ENCODE measurements at places on chromosomes 12 and 14.

DNA sequence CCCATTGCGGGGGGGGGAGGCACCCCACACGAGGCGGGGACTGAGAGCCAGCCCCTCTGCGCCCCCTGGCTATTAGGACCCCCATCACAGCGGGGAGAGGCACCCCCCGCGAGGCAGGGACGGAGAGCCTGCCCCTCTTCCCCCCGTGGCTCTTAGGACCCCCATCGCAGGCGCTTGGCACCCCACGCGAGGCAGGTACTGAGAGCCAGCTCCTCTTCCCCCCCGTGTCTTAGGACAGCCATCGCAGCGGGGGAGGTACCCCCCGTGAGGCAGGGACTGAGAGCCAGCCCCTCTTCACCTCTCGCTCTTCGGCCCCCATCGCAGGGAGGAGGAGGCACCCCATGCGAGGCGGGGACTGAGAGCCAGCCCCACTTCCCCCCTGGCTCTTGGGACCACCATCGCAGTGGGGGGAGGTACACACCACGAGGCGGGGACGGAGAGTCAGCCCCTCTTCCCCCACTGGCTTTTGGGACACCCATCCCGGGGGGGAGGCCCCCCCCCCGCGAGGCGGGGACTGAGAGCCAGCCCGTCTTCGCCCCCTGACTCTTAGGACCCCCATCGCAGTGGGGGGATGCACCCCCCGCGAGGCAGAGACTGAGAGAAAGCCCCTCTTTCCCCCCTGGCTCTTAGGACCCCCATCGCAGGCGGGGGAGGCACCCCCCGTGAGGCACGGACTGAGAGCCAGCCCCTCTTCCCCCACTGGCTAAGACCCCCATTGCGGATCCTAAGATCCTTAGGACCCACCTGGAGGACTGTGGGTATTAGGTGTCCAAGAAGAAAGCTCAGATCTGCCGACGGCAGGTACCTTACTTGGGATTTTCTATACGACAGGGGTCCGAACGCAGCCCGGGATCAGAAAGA, 198.6 kb upstream of the PZP start:
- DNase-seq: no peak

DNA sequence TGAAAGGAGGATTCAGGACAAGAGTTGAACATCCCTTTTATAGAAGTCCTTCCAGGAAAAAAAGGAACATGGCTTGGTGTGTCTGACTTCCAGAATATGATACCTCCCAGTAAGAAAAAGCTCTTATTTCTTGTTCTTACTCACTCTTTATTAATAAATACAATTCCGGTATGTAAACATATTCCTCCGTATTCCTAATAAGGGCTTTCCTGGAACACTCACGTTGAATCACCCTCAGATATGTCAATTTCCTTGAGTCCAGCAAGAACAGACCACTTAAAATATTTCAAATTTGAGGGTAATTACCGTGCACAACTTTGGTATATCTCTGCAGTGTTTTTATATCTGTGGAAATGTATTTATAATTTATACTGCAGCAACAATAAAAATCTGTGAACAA, 385.6 kb downstream of the SYT1 start:
- no peak for DNase-seq

DNA sequence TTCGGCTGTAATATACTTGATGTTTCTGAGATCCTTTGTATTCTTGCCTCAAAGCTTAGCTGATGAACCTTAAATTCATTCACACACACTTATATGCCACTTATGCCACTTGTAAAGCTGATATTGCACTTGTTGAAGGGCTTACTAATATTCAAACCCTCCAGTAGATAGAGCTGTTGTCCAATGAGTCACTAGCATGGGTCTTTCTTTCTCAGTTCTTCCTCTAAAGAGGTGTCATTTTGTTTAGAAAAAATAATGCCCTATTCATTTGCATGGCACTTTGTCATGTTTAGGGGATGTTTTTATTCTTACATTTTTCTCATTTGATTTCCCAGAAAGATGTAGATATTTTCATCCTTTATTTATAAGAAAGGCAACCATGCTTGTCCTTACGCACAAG, 56.4 kb downstream of the MON2 start:
- DNase-seq: no peak

GRCh38 chr14:63096186-63096585, 50.9 kb upstream of the KCNH5 start:
- DNase-seq: no peak

GRCh38 chr12:69475237-69475975, 5.2 kb downstream of the FRS2 start:
- no peak for DNase-seq

DNA sequence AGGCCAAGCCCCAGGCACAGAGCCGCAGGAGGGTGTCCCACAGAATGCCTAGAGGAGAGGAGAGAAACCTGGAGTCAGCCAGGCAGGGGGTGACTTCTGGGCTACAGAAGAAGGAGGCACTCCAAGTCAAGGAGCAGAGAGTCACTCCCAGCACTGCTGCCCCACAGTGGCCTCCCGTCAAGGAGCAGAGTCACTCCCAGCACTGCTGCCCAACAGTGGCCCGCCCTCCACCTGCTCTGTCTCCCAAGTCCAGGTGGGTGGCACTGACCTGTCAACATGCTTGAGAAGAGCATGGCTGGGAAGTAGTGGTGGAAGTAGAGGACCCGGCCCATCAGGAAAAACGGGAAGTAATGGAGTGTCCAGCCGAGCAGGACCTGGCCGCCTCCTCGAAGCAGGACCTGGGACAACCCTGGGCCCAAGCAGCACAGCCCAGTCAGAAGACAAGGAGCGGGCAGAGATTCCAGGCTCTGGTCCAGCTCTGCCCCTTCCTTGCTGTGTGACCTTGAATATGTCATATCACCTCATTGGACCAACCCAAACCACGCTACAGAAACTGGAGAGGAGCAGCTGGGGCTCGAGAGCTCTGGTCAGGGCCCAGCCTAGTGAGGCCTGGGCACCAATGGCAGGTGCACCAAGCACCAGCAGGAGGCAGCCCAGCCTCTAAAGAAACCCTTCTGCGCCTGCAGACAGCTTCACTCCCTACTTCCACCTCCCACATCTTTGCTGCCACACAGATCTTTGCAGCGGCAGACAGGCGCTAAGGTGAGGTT, 7.6 kb upstream of the NGB start:
- DNase-seq: no peak

DNA sequence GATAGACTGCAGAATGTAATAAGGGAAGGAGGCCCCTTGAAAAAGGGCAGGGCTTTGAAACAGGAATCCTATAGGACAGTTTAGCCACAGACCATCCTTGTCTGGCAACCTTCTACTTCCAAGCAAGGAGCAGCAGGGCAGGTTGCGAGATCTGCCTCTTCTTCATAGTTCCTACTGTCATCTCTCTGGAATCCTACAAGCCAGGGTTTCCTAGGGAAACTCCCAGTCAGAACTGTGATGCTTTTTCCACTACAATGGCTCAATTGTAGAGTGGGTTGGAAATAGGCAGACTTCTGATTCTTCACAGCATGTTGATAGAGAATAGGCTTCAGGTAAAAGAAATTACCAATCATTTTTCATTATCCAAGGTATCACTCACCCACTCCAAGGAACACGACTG, 186.3 kb downstream of the DACT1 start:
- no peak for DNase-seq

DNA sequence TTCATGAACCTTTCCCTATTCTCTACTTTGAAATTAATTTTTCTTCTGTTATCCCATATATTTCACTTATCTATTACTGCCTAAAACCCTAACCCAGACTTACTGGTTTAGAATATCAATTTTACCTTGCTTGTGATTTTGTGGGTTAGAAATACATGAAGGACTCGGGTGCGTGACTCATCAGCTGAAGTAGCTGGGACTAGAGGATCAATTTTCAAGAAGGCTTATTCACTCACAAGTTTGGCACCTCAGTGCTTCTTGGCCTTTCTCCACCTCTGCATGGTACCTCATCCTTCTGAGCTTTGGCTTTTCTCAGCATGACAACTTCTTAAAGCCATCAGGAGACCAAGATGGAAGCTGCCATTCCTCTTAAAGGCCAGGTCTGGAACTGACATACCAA, 57.8 kb downstream of the TMEM117 start:
- no peak for DNase-seq

DNA sequence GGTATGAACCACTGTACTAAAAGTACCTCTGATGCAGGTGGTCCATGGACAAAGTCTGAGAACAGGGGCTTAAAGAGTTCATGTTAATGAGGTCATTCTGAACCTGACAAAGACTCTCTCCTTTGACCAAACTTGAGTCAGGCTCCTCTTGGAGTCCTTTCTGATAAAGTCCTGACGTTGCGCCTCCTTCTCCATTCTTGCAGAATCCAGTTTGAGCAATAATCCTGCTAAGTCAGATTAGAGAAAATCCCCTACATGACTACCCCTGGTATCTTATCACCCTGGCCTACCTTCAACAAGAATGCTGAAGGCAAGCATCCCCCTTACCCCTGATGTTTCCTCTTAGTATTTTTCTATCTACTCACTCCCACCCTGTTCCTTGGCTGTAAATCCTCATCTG, 46.0 kb upstream of the ISM2 start:
- DNase-seq: no peak

- DNase-seq: no peak
These were observed 105.4 kb downstream of the FBXL14 start for GRCh38 chr12:1488908-1489381.

DNA sequence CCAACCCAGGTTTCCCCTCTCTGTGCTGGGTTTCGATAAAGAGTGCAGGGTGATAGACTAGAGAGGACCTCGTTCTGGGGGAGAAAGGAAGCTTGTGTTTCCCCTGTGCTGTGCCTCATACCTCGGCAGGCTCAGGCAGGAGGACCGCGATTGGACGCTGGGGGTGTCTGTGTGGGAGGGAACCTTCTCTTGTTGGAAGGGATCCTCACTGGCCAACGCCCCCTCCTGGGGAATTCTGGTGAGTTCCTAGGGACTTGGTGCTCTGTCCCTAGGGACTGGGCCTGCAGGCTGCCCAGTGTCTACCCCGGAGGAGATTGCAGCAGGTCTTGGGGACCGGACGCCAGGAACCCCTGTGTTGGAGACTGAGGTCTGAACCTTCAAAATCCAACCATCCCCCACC, 157.4 kb upstream of the PRMT8 start:
- DNase-seq: no peak

- DNase-seq: no peak
These were observed 854.5 kb downstream of the SLC6A15 start for GRCh38 chr12:84058136-84058535.

DNA sequence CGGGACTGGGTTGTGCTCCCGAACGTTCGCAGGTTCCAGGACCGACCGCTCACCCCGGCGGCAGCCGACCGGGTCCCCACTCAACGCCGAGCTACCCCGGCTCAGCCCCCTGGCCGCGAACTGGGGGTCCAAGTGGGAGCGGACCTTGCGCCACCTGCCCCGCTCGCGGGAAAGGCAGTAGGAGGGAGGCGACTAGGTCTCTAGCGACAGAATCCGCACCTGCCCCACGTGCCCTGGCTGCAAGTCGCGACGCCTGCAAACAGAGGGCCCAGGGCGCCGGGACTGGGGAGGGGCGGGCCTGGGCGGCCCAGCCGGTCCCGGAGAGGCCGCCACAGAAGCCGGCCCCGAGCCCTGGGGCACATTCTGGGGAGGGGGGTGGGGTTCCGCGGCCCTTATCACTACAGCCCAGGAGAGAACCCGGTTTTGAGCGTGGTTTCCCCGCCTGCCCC, 239.2 kb upstream of the CPNE8 start:
- no peak for DNase-seq

DNA sequence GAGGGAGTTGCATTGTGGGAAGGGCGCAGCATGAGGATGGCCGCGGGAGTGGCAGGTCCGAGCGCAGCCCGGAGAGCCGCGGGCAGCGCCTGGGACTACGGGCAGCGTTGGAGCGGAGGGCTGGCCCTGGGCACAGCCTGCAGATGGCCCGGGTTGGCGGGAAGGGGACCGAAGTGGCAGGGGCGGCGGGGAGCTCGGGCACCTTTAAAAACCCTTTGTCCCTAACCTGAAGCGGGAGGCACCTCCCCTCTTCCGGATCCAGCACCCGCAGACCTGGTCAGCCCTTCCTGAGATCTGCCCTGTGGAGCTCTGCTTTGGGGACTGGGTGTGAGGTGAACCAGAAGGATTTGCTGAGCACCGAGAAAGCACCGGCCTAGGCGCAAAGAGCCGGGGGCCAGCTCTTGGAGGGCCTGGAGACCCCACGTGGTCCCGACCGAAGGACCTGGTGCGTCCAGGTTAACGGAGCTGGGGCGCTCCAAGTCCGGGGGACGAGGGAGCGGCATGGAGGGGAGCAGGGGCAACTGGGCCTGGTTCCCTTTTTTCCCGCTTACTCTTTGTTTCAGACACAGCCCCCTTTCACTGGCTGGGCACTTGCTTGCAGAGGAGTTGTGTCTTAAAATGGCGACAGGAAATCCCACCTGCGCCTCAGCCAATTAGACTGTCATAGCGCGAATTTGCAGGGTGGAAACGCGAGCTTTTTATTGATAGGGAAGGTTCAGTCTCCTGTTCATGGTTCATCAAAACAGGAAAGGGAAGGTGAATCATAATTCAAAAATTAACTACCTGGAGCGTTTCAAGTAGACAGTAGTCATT, 792 bp upstream of the SLC38A1 start:
- DNase-seq: no peak

GRCh38 chr12:11595080-11595479, 54.4 kb upstream of the ETV6 start:
- DNase-seq: peak; percentile 34

DNA sequence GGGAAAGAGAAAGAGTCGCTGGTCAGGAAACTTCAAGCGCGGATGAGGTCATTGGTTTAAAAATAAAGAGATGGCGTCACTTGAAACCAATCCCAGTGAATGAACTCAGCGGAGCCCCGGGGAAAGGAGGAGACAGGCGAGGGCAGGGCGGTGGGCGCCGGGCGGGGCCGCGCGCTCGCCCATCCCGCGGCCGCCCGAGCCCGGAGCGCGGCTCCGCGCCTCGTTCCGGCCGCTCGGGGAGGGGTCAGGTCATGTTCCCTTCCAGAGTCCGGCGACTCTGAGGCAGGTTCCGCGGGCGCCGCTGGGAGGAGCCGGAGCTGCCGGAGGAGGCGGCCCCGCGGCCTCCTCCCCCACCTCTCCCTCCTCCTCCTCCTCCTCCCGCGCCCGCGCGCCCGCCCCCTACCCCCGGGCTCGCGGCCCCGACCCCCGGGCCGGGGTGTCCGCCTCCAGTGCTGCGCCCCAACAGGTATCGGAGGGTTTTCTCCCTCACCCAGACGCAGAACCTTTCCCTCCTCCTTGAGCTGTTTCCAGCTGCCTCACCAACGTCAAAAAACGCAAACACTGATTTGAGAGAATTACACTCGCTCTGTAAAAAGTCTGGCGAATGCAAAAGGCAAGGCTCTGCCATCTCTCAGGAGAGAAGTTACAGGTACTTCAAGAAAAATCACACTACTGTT, at the start of gene DUSP16:
Gene DUSP16, minus strand, starts transcription at position 279 of the 677 bp plus-strand sequence. CDS start 41,765 bp downstream, outside the sequence.
- DNase-seq: peak; percentile 52

- no peak for DNase-seq
These were observed 108.1 kb upstream of the FOXN3 start for GRCh38 chr14:89524990-89525667.

DNA sequence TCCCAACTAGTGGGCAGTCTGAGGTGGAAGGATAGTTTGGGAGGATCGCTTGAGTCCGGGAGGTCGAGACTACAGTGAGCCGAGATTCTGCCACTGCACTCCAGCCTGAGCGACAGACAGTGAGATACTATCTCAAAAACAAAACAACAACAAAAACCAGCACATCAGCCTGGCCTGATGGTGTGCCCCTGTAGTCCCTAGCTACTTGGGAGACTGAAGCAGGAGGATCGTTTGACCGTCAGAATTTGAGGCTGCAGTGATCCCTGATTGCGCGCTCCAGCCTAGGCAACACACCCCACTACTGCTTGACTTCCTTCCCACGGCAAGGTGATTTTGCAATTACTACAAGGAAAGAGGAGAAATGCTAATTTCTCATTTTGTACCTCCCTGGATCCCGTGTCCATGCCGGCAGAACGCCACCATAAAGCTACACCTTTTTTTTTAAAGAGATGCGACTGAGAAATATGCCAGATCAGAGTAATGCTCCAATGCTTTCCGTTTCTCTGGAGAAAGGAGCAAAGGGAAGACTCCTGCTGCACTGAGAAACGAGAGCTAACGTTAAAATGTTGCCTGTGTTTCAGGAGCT, 672 bp upstream of the SCFD1 start:
- no peak for DNase-seq
